Spinal cord (tissue), 10 donors: ENCODE measurements at places on chromosomes 16 and 17. TPM values are rescaled to one million over a fixed set of nuclear protein-coding genes. Genes with fewer than 3 reads are reported as not detected.
A peak's percentile ranks its signal among the peaks of the same experiment; 100 is the strongest.

GRCh38 chr17:9907883-9908648 lies 3.0 kb upstream of the RCVRN start:
- no peak for DNase-seq
- H3K27ac ChIP-seq = no peak overlapping the region
- no peak overlapping the region for H3K4me3 ChIP-seq
- H3K27me3 ChIP-seq = no peaks in the 10 kb centered on the region

- H3K4me3 ChIP-seq = no peak overlapping the region
- H3K36me3 ChIP-seq = no peaks in the 10 kb centered on the region
- peaks cover 22% of the 10 kb centered on the region for H3K27me3 ChIP-seq
- peaks cover 26% of the 10 kb centered on the region for H3K4me1 ChIP-seq
- no peak overlapping the region for H3K27ac ChIP-seq
Measured at GRCh38 chr17:33288954-33289353, 4.1 kb downstream of the ASIC2 start.

DNA sequence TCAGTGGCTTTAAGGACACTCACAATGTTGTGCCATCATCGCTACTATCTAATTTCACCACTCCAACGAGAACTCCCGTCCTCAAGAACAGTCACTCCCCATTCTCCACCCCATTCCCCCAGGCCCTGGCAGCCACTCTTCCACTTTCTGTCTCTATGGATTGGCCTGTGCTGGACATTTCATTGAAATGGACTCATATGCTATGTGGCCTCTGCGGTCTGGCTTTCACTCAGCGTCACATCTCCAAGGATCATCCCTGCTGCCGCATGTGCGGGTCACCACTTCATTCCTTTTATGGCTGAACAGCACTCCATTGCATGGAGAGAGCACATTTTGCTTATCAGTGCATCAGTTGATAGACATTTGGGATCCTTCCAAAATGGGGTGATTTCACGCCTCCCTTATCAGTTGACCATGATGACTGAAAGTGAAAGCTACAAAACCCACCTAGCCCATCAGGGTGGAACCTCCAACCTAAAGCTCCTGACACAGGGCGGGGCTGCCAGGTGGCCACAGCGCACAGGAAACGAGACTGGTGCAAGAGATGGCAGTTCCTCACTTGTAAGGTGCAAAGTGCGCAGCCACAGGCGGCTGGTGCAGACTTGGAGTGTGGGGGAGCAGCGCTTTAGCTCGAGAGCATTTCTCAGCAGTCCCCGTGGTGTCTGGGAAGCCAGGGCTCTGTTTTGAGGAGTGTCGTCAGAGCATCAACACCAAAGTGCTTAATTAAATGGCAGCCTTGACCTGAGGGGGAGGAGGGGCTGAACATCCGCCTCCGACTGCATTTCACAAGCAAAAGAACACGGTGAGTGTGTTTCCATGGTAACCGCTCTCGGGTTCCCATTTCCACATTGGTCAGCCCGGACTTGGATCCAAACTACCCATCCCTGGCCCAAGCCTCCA lies 23.8 kb downstream of the COTL1 start:
- peaks cover 17% of the 10 kb centered on the region for H3K36me3 ChIP-seq
- no peaks in the 10 kb centered on the region for H3K27me3 ChIP-seq

- no peaks in the 10 kb centered on the region for H3K36me3 ChIP-seq
- peak; percentile 27 for DNase-seq
- no peak overlapping the region for H3K4me3 ChIP-seq
- peak overlapping the region; percentile 73 for H3K27ac ChIP-seq
- no peaks in the 10 kb centered on the region for H3K27me3 ChIP-seq
Measured at GRCh38 chr17:8698162-8698971, 46.3 kb downstream of the CCDC42 start.

- peaks cover 52% of the 10 kb centered on the region for H3K36me3 ChIP-seq
- no peak for DNase-seq
- peak overlapping the region; percentile 45 for H3K27ac ChIP-seq
- H3K27me3 ChIP-seq = no peaks in the 10 kb centered on the region
Measured at GRCh38 chr17:81057079-81057730, 22.3 kb downstream of the BAIAP2 start.

- no peak overlapping the region for H3K4me3 ChIP-seq
- peaks cover 5% of the 10 kb centered on the region for H3K4me1 ChIP-seq
- no peaks in the 10 kb centered on the region for H3K27me3 ChIP-seq
- peak; percentile 21 for DNase-seq
- no peak overlapping the region for H3K27ac ChIP-seq
- H3K36me3 ChIP-seq = no peaks in the 10 kb centered on the region
Measured at GRCh38 chr17:68346448-68346847, 55.2 kb downstream of the ARSG start.

DNA sequence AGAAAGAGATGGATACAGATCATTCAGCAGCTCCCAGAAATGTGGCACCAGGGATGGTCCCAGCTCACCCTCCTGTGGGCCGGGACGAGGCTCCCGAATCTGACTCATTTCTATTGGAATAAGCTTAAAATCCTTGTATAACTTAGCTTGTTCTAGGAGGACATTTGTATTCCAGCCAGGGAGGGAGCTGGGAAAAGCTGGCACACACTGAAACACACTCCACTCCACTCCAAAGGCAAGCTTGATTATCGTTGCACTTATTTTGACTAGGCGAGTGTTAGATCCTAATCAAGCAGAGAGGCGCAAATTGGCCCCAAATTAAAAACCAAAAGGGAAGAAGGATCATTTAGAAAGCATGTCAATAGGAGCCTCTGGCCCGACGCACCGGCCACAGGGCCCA lies 339.5 kb downstream of the HS3ST4 start:
- H3K4me3 ChIP-seq = no peak overlapping the region
- DNase-seq = peak; percentile 77
- H3K4me1 ChIP-seq = peaks cover 7% of the 10 kb centered on the region
- no peaks in the 10 kb centered on the region for H3K36me3 ChIP-seq
- H3K27me3 ChIP-seq = no peaks in the 10 kb centered on the region
- H3K27ac ChIP-seq = no peak overlapping the region

GRCh38 chr17:60332574-60332973 lies 59.4 kb downstream of the USP32 start:
- no peak for DNase-seq
- H3K27ac ChIP-seq = no peak overlapping the region
- H3K4me1 ChIP-seq = no peaks in the 10 kb centered on the region

DNA sequence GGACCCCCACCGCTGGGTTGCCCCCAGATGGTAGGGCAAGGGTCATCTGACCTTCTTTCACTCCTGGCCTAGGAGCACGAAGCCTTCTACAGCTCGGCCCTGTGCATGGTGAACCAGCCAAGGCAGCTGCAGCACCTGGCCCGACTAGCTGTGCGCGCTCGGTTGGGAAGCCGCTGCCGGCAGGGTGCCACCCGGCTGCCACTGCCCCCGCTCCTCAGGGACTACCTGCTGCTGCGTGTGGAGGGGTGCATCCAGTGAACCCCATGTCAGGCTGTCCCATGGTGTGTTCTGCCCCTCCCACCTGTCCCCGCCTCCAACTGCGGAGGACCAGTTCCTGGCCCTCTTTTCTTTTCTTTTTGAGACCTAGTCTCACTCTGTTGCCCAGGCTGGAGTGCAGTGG lies 7.6 kb downstream of the ASB16 start:
- H3K36me3 ChIP-seq = peaks cover 53% of the 10 kb centered on the region
- DNase-seq = no peak
- no peak overlapping the region for H3K4me3 ChIP-seq
- H3K27ac ChIP-seq = no peak overlapping the region
- H3K4me1 ChIP-seq = no peaks in the 10 kb centered on the region

- H3K4me3 ChIP-seq = no peak overlapping the region
- H3K27ac ChIP-seq = no peak overlapping the region
- H3K36me3 ChIP-seq = peaks cover 70% of the 10 kb centered on the region
- no peak for DNase-seq
- no peaks in the 10 kb centered on the region for H3K4me1 ChIP-seq
- H3K27me3 ChIP-seq = no peaks in the 10 kb centered on the region
Measured at GRCh38 chr17:38761612-38762011, 9.1 kb downstream of the PSMB3 start.

DNA sequence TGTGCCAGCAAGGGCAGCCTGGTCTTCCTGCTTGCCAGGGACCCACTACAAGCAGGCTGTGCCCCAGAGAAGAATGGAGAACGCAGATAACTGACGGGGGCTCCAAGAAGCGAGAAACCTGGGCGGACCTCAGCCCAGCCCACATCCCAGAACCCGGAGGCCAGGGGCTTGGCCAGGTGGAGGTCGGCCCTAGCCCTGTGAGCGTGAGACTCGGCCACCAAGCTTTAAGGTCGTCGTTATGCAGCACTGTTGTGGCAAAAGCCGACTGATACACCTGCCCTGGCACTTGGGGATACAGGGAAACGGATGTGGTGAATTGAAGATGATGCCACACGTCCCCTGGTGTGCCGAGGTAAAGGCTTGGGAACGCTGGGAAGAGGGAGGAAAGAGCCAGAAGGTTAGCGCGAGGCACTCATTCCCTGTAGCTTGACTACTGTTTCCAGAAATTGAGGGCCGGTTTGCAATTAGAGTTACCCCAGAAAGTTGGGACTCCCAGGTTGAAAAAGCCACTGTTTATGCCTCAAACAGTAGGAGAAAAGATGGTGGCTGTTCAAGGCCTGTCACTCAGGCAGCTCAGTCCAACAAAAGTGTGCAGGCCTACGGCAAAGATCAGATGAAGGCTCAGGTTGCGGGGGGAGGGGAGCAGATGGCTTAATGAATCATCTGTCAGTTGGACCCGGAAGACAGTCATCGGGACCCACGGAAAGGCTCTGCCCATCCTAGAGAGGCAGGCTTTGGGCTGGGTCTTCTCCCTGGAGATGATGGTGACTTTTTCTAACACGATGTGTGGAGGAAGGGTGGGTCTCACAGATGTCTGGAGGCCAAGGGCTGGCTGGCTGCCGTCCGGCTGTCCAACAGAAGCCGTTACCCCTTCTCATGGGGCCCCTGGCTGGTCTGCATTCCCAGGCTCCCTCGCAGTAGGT lies 45.6 kb upstream of the BAHCC1 start:
- no peak overlapping the region for H3K27ac ChIP-seq
- no peak for DNase-seq
- H3K4me3 ChIP-seq = no peak overlapping the region
- no peaks in the 10 kb centered on the region for H3K27me3 ChIP-seq
- H3K36me3 ChIP-seq = no peaks in the 10 kb centered on the region
- peaks cover 37% of the 10 kb centered on the region for H3K4me1 ChIP-seq

GRCh38 chr17:51391982-51392654 lies 131.8 kb downstream of the UTP18 start:
- H3K36me3 ChIP-seq = no peaks in the 10 kb centered on the region
- H3K27ac ChIP-seq = no peak overlapping the region
- peaks cover 4% of the 10 kb centered on the region for H3K4me1 ChIP-seq

GRCh38 chr17:13087802-13088201 lies 70.0 kb upstream of the ELAC2 start:
- H3K4me1 ChIP-seq = peaks cover 9% of the 10 kb centered on the region
- DNase-seq = no peak
- H3K27ac ChIP-seq = no peak overlapping the region
- H3K27me3 ChIP-seq = no peaks in the 10 kb centered on the region
- no peaks in the 10 kb centered on the region for H3K36me3 ChIP-seq

DNA sequence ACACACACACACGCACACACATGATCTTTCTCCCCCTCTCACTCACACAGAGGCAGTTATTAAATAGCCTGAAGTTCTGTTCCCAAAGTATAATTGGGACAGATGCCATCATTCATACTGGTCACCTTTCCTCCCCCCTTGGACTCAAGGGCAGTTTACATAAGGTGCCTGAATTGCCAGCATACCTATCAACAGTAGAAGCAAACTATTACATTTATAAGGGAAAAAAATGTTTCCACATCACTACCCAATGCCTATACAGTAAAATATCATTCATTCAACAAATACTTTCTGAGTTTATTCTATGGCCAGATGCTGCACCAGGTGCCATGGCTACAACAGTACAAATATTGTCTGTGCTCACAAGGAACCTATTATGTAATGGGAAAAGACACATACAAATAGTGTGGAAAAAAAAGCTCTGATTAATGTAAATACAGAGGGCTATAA lies 6.3 kb downstream of the CNTD1 start:
- no peaks in the 10 kb centered on the region for H3K36me3 ChIP-seq
- no peaks in the 10 kb centered on the region for H3K27me3 ChIP-seq
- no peak overlapping the region for H3K4me3 ChIP-seq
- no peaks in the 10 kb centered on the region for H3K4me1 ChIP-seq

DNA sequence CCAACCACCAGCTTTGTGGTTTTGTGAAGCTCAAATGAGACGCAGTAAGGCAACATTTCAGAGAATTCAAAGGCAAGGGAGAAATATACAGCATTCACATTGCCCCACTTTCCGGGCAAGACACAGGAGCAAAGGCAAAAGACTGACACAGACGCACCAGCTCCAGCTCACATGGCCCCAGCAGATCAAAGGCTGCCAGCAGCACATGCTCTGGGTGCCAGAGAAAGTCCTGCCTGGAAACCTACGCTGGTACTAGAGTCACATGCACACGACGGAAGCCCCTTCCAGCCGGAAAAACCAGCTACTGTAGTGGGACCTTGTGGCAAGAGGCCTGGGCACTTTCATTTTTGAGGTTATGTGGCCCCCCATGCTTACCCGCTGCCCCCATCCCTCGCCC lies 50.1 kb downstream of the GTF3C1 start:
- no peak overlapping the region for H3K4me3 ChIP-seq
- H3K27ac ChIP-seq = no peak overlapping the region
- peaks cover 89% of the 10 kb centered on the region for H3K36me3 ChIP-seq
- no peak for DNase-seq
- H3K4me1 ChIP-seq = peaks cover 16% of the 10 kb centered on the region
- no peaks in the 10 kb centered on the region for H3K27me3 ChIP-seq

GRCh38 chr17:66476014-66476413 lies 173.6 kb downstream of the PRKCA start:
- H3K4me1 ChIP-seq = no peaks in the 10 kb centered on the region
- H3K27ac ChIP-seq = no peak overlapping the region
- H3K36me3 ChIP-seq = no peaks in the 10 kb centered on the region
- no peak overlapping the region for H3K4me3 ChIP-seq

- peak overlapping the region; percentile 92 for H3K4me3 ChIP-seq
- peaks cover 29% of the 10 kb centered on the region for H3K4me1 ChIP-seq
- H3K27me3 ChIP-seq = peaks cover 10% of the 10 kb centered on the region
- H3K36me3 ChIP-seq = peaks cover 38% of the 10 kb centered on the region
Measured at GRCh38 chr17:4947010-4947410, 1.3 kb downstream of the PFN1 start.

DNA sequence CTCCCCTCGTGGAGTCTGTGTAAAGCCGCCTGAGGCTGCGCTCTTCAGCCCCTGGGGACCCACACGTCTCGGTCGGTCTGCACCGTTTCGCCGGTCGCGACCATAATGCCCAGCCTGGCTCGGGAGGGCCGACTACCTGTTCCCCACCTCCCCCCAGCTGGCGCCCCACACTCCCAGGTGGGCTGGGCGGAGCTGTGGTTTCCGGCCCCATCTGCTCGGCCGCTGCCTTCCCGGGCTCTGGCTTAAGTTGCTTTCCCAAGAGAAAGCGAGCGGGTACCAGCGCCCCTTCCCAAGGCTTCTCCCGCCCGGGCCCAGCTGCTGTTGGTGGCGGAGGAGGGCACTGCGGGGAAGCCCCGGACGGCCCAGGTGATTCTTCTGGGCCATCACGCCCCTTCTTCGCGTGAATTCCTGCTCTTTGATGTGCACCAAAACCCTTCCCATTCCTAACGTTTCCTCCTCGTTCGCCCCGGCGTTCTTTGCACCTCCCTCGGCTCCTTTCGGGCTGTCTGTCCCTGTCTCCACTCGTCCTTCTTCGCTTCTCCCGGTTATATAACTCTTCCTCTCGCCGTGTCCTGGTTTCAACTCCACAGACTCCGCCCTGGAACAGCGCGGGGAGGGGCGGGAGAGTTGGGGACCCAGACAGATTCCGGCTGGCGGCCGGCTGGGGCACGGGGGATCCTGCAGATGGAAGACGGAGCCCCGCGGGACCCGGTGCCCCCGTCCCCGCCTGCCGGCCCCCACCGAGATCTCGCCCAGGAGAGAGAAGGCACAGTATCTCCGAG lies 2.0 kb downstream of the KDM6B start:
- H3K36me3 ChIP-seq = no peaks in the 10 kb centered on the region
- H3K27ac ChIP-seq = peak overlapping the region; percentile 99
- peaks cover 56% of the 10 kb centered on the region for H3K4me1 ChIP-seq
- peak; percentile 86 for DNase-seq
- H3K27me3 ChIP-seq = no peaks in the 10 kb centered on the region

SLC13A2 gene
- not detected for total RNA-seq

TSPOAP1 gene
- total RNA-seq = 34.0 TPM

C1QTNF8 gene
- 0.17 TPM for total RNA-seq

YBX2 gene
- total RNA-seq = 1.0 TPM

MT1F gene
- total RNA-seq = 4.5 TPM
